ENCODE measurements at places on chromosomes 1 and 21.

DNA sequence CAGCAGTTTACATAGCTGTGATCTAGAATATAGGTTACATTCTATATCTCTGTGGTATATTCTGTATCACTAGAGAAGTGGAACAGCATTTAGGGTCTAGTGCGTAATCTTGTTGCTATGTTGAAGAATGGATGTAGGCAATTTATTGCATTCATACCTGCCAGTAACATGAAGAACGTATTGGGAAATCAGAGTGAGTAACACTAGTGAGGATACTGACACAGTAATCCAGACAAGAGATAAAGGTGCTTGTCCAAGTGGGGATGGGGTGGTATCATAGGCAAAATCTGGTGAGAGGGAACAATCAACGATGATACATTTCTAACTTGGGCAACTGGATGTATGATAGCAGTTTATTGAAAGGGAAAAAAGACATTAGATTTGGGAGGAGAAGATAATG is 9.8 kb downstream of the PPP2R5A start:
- DNase-seq = no peak

GRCh38 chr1:163897412-163898155 is 575.8 kb downstream of the NUF2 start:
- DNase-seq = no peak

- DNase-seq = no peak
Observed at GRCh38 chr1:194277927-194278326, 1091.5 kb upstream of the B3GALT2 start.

DNA sequence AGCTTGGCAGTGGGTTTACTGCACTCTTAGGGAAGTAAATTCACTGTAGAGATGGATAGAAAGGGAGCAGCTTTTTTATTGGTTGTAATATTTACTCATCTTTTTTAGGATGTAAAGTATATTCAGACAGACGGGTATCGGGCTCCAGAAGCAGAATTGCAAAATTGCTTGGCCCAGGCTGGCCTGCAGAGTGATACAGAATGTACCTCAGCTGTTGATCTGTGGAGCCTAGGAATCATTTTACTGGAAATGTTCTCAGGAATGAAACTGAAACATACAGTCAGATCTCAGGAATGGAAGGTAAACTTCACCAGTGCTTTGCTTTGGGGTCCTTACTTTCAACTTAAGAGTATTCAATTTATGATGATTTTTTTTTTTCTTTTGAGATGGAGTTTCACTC is 3.2 kb downstream of the UHMK1 start:
- DNase-seq = no peak

DNA sequence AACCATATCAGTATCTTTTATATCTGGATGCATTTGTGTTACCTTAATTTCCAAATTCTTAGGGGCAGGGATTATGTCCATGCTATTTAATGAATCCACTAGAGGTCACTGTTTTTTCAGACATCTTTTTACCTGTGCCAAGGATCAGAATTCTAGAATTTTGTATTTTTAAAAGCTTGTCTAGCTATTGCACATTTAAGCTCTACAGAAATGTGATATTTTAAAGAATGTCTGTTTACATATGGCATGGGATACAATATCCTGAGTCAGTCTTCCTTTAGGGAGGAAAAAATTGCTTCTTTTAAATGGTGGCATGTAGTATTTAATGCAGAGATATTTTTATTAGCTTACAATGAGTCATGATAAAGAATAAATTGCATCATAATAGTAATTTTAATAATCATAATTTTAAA is 11.3 kb downstream of the RPAP2 start:
- peak; percentile 55 for DNase-seq

DNA sequence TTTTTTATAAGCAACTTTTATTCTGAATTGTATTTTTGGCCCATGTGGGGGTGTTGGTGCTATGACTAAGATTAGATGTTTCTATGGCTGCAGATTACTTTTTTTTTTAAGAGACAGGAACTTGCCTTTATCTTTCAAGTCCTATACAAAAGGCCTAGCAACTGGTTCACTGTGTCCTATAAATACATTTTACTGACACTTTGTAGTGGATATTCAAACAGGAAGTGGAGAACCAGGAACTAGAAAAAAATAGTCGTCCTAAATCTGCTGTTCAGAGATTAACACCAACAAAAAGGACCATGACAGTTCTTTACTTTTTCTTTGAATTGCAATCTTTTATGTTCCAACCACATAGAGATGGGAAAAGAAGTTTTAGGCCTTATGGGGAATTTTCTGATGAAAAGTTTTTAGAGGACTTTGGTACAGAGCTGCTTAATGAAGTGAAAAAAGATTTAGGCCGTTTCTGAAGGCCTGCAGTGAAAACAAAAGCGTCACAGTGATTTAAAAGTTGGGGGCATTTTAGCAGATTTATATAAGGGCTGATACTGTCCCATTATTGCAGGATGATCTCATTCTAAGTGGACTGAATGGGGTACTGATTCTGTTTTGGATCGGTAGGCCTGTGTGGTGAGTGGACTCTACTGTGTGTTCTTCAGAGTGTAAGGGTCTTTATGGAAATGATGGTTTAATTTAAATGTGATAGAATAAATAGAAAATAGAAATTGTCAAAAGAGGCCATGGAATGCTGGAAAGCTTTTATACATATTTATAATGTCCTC is 136.4 kb upstream of the DEPDC1 start:
- no peak for DNase-seq

DNA sequence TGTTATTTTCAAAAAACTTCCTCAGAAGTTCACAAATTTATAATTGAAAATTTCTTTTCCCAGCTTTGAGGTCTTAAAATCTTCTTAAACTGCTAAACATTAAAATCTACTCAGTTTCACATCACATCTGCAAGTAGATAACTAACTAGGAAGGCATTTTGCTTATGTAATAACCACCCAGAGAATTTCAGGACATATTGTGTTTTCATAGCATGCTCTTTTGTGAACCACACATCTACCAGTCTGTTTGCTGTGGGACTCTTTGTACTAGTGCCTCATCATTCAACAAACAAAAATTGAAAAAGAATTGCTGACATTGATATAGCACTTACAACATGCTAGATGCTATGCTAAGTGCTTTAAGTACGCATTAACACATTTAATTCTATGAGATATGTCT is 31.6 kb upstream of the C1orf146 start:
- no peak for DNase-seq

GRCh38 chr1:42817976-42818375 is 779 bp upstream of the SVBP start:
- no peak for DNase-seq
